ENCODE measurements at places on chromosomes 3 and 15. TPM values are rescaled to one million over a fixed set of nuclear protein-coding genes. Genes with fewer than 3 reads are reported as not detected.

- DNase-seq: no peak
These were observed 44.8 kb downstream of the DMXL2 start for GRCh38 chr15:51577636-51578304.

GRCh38 chr15:70351941-70352774 is 254.4 kb upstream of the TLE3 start:
- no peak for DNase-seq

DNA sequence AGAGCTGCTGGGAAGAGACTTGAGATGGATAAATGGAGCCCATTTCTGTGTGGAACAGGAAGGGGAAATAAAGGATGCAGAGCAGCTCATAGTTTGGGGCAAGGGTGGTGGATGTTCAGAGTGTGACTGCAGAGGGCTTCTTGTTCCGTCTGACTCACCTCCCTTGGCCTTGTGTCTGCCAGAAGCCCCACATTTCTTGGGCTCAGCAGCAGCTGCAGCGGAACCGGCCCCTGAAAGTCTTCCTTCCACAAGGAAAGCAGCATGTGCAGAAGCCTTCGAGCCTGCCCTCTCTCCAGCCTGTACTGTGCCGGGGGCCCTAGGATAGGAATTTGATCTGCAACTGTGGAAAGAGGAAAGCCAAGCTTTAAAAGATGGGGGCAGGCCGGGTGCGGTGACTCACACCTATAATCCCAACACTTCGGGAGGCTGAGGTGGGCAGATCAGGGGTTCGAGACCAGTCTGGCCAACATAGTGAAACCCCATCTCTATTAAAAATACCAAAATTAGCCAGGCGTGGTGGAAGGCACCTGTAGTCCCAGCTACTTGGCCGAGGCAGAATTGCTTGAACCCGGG is 11.5 kb downstream of the CDAN1 start:
- no peak for DNase-seq

DNA sequence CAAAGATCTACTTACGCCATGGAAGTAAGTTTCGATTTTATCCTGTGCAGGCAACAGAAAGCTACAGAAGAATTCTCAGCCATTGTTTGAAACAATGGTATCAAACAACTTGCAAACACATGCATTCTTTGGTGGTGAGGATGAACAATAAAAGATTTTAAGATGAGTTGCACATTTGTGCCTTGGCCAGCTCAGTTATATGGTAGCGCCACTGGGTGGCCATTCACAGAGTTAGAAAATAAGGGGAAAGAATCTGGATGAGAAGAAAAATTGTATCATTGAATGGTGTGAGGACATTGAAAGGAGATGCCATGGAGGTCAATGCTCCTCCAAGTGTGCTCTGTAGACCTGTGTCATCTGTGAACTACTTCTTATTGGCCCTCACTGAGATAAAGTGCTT is 11.6 kb downstream of the CADPS start:
- DNase-seq: no peak

- no peak for DNase-seq
These were observed 13.2 kb downstream of the TSPAN3 start for GRCh38 chr15:77057685-77058084.

- DNase-seq: no peak
These were observed 20.3 kb upstream of the NOX5 start for GRCh38 chr15:68994149-68994548.

- no peak for DNase-seq
These were observed 837.5 kb downstream of the MCTP2 start for GRCh38 chr15:95068701-95069521.

DNA sequence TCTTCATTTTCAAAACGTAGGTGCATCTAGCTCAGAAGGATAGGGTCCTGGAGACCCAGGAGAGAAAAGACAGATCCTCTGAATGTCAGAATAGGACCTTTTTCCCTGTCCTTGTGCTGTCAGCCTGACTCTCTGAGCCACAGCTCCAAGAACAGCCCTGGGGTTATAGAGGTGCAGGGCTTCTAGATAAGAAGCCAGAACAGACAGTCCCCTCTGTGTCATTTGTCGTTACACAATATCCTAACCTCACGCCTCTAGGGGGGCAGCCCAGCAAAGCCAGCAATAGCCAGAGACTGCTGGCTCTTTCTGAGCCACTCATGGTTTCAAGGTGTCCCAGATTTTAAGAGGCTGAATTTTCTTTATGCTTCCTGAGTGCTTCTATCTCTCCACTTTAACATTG is 153.2 kb upstream of the THBS1 start:
- no peak for DNase-seq

- DNase-seq: no peak
These were observed 58.3 kb upstream of the TMEM115 start for GRCh38 chr3:50417637-50418033.

DNA sequence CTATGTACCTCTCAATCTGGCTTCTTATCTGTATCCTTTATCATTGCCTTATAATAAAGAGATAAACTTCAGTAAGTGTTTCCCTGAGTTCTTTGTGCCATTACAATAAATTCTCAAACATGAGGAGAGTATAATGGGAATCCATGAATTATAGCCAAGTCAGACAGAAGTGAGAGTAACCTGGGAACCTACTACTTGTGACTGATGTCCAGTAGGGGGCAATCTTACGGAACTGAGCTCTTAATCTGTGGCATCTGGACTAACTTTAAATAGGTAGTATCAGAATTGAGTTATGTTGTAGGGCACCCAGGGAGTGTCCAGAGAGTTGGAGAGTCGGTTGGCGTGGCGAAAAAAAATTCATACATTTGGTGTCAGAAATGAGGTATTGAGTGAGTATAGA is 542.6 kb downstream of the ZBBX start:
- peak; percentile 51 for DNase-seq

- DNase-seq: no peak
These were observed 7.3 kb downstream of the TBC1D2B start for GRCh38 chr15:78070049-78070700.

DNA sequence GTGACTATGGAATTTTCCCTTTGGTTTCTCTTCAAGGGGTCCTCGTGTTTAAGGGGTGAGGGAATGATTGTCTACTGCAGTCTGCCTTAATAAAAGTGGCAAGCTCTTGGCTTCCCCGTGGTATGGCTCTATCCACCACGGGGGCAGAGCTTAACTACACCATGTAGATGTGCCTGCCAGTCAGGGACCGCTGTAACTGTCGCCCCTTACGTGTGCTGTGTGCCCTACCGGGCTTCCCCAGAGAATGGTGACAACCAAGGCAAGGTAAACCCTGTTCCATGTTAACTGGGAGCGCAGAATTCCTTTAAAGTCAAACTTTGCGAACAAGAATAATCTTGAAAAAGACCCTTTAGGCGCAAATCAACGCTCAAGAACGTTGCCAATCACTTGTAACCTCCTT is 966 bp upstream of the C3orf80 start:
- no peak for DNase-seq

GRCh38 chr15:66750609-66751008 is 48.6 kb downstream of the SMAD6 start:
- DNase-seq: no peak

DNA sequence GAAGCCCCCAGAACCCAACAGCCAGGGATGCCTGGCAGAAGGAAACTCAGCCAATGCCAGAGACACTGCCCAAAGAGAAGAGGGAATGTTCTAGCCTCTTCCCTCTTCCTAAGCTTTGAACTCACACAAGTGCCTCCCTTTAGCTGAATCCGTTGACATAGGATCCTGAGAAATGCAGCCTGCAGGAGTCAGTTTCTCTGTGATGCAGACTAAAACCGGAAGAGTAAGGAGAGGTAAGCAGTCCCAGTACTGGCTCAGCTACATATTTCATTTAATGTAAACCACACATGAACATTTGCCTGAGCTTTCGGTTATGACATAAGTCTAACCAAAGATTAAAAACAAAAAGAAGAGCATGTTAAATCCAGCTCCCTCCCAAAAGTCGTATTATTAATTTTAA is 768.7 kb downstream of the TBL1XR1 start:
- no peak for DNase-seq

DNA sequence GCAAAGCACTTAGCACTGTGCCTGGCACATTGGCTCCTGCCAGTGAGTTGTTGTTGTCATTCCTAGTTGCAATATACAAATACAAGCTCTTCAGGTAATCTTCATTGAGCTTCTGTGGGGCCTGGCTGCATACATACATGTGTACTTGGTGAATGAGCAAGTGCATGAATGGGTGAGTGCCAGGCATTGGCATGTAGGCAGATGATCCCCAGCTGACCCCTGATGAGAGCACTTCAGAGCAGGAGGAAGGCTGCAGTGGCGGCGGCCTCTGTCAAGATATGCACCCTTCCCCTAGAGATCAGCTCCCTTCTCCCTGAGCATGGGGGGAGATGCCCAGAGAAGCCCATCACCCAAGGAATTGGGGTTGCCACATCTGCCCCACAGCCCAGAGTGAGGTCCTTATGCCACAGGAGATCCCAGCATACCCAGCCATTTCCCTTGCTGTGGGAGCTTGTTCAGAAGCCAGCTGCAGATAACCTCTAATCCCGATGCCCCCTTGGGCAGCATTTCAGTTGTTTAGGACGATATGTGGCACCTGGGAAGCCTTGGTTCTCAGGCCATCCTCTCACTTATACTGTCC is 8.8 kb downstream of the CACNA2D3 start:
- no peak for DNase-seq

GRCh38 chr3:30435861-30436331 is 170.5 kb upstream of the TGFBR2 start:
- no peak for DNase-seq

- DNase-seq: no peak
These were observed 37.4 kb upstream of the CCDC174 start for GRCh38 chr3:14614189-14614588.

- no peak for DNase-seq
These were observed 87.5 kb upstream of the DAZL start for GRCh38 chr3:16692486-16693344.

DNA sequence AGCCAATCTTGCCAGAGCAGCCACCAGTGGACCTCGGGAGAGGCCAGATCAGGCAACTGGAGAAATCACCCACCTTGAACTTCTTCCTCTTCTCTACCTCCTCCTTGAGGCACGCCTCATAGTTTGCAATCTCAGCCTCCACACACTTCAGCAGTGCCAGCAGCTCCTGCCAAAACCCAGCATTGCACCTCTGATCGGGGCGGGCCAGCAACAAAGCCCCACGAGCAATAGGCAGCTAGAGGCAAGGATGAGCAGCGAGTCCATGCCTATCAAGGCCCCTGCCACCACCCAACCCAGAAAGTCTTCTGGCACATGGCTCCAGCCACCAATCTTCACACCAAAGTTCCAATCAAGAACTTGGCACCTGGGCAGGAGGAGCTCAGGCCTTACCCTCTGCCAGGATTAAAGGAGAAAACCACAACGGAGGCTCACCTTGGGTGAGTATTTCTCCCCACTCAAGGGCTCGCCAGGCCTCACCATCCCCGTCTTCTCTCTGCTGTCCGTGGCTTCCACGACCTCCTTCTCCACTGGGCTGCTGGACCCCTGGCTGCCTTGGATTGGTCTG is 42.1 kb downstream of the SEMA3G start:
- no peak for DNase-seq

DNA sequence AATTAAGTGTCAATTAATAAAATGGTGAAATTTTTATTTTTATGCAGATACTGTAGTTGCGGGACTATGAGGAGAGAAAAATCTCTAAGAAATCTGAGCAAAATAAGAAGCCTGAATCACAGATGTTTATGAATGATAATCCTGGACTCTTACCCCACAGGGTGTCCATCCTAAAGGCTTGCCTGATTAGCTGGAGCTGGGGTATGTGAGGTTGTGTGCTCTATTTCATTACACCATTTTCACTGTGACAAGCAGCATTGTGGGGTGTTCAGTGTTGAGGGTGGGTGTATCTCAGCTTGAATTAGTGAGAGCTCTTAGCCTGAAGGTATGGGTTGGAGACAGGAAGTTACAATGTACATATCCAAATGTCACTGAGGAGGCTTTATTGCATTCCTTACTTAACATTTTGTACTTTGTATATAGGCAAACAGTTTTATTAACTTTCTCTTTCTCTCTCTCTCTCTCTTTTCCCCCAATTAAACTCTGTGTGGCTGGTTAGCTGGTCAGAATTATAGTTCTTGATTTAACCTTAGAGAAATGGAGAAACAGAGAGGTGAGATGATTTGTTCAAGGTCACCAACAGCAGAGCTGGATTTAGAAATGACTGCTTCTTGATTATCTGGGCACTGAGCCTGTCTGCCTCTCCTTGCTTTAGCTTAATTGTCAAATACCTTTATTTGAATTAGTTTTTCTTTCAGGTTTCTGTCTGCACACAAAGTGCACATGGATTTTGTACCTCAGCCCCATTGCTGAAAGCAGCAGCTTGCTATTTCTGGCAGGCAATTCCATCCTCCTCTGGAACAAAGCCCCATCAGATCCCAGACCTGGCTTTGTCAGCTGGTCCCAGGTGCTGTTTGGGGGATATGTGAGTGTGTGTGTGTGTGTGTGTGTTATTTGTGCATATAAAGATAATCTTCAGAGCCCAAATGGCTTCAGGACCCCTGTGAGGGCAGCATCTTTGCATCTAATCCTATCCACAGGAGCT is 35.8 kb downstream of the GJD2 start:
- DNase-seq: no peak

DNA sequence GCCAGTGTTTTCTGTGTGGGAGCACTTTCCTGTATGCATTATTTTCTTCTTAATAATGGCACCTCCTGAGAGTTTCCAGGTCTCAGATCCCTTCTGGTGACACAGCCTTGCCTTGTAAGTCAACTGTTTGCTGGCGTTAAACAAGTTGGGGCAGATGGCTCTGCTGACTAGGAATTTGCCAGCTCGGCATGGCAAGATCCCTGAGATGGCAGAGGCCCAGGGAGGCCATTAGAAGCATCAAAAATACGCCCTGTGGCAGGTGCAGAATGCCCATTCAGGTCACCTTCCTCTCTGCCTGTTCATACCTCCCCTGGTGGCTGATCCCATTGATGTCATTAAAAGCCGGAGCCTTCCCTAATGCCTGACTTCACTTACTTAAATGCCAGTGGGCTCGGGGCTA is 320.9 kb upstream of the CTDSPL start:
- no peak for DNase-seq

The ITGA11 gene
- total RNA-seq: 0.41 TPM

The DPPA2 gene
- total RNA-seq: not detected

The TM4SF1 gene
- 152 TPM for total RNA-seq

The MYO5A gene
- total RNA-seq: 21.4 TPM

The IL20RB gene
- 61.5 TPM for total RNA-seq

The BFSP2 gene
- total RNA-seq: not detected

The GOLGA8G gene
- total RNA-seq: 0.16 TPM

The ARPIN gene
- total RNA-seq: 3.4 TPM

The THPO gene
- total RNA-seq: 0.74 TPM

The RGMA gene
- 0.29 TPM for total RNA-seq

The BSN gene
- total RNA-seq: 0.04 TPM

The GOLGA8H gene
- not detected for total RNA-seq

The RETNLB gene
- not detected for total RNA-seq

The GADL1 gene
- total RNA-seq: not detected

The CYP1A2 gene
- not detected for total RNA-seq

The CLRN1 gene
- total RNA-seq: not detected

The GUCA1C gene
- total RNA-seq: not detected

The GRK7 gene
- not detected for total RNA-seq
